ENCODE measurements at places on chromosomes 1 and 21.

DNA sequence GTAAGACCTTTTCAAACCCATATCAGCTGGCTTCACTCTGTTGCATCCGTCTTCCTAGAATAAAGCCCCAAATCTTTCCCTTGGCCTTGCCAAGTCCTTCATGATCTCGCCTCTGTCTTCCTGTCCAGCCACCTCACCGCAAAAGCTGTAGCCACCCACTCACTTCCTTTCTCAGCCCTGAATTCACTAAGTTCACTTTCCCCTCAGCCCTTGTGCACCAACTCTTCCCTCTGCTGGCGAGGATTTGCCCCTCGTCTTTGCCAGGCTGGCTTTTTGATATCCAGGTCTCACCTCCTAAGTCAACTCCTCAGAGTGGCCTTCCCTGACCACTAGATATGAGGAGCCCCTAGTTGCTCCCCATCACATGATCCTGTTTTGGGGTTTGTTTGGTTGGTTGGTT lies 3.9 kb upstream of the COL16A1 start:
- DNase-seq = peak; percentile 85

DNA sequence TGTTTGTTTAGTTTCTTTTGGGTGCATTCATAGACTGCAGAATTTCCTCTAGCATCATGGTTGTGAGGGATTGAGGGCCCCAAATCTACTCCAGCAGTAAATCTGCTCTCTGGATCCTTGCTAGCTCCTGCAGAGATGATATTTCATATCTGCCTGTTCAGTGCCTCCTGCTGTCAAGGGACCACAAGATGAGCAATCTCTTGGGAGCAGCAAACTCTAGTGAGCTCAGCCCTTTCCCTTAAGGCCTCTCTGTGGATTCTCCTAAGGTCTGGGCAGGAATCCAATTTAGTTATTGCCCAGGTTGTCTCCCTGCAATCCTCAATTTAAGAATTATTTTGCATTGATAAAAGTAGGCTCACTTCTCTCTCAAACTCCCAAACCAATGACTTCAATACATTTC lies 76.9 kb downstream of the RGS18 start:
- DNase-seq = peak; percentile 13

DNA sequence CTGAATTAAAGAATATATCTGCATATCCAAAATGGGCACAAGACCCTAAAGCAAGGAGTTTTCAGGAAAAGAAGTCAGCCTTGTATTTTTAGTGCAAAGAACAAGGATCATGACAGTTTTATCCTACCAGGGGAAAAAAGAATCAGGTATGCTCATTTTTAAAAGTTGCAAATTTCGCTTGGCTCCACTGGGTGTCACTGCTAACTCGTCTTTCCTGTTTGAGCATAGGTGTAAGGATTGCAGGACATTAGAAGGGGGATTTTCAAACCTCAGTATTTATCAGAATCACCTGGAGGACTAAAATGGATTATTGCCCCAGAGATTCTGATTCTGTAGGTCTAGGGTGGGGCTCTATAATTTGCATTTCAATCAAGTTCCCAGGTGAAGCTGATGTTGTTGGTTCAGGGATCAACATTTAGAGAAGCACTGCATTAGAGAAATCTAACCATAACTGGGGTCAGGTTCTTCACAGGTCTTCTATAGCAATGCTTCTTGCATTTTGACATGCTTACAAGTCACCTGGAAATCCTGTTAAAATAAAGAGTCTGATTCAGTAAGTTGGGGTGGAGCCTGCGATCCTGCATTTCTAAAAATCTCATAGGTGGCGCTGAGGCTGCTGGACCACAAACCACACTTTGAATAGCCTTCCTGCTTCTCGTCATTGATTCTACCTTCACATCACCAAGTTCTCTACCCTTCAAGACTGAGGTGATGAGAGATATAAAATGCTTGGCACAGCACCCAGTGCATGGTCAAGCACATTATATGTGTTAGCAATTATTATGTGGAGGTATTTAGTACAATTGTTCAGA lies 39.6 kb downstream of the NUF2 start:
- peak; percentile 22 for DNase-seq

DNA sequence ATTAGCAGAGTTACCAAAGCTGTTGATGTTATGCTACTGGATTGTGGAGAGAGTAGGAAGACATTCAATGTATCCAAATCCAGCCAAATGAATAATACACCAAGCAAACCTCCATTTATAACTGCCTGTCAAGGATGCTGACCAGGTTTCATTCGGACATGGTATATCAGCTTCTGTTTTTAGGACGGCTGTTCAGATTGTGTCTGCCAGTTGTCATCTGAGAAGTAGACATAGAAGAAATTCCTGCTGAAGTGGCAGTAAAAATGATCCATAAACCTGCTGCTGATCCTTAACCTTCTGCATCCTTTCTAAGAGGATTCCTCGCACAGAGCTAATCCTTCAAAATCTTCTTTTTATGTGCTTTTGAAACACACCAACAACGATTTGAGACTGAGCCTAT lies 663.6 kb upstream of the PLXNA2 start:
- DNase-seq = no peak

GRCh38 chr1:3139451-3139852 lies 70.4 kb downstream of the PRDM16 start:
- DNase-seq = no peak

- DNase-seq = no peak
These were observed 16.3 kb downstream of the OR2B11 start for GRCh38 chr1:247441606-247442005.

- no peak for DNase-seq
These were observed 311.9 kb upstream of the PTBP2 start for GRCh38 chr1:96409689-96410088.

GRCh38 chr21:33149181-33149580 lies 79.2 kb downstream of the OLIG1 start:
- DNase-seq = no peak

- DNase-seq = no peak
These were observed 361.6 kb upstream of the PLD5 start for GRCh38 chr1:242886137-242886536.

- no peak for DNase-seq
These were observed 191.0 kb upstream of the NRIP1 start for GRCh38 chr21:15255763-15256162.

- no peak for DNase-seq
These were observed 8.7 kb upstream of the ZNF362 start for GRCh38 chr1:33247545-33247944.

DNA sequence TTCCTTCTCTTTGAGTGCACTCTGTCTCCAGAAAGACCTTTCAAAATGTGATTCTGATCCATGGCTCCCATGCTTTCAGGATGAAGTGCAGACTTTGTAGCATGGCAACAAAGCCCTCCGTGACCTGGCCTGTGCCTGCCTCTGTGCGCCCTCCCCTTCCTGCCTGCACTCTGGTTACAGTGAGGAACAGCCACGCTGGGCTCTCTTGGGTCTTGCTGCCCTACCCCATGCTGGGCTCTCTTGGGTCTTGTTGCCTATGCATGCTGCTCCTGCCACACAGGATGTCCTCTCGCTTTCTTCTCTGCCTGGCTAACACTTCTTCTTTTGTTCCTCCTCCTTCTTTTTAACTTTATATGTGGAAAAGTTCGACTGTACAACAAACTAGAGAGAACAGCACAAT lies 28.0 kb downstream of the LMOD1 start:
- no peak for DNase-seq

All from fibroblast of pulmonary artery (primary cell).